ENCODE measurements at places on chromosomes 6 and 20.

DNA sequence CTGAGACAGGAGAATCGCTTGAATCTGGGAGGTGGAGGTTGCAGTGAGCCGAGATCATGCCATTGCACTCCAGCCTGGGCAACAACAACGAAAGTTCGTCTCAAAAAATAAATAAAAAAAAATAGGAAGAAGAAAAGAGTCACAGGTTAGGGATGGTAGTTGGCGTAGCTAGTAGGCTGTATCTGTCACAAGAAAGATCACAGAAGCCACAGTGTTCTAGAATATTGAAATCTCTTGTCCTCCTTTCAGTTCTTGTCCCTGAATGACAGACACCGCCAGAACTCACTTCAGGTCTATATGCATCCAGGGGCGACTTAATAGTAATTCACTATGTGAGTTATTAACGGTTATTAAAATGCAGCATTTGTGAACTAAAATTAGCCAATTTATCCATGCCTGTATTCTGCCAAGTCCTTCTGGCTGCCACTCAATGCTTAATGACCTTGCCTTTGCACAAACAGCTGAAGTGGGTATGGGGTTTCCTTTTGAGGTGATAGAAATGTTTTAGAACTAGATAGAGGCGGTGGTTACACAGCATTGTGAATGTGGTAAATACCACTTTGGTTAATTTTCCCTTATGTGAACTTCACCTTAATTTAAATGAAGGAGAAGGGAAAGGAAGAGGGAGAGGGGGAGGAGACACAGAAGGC, 41.3 kb upstream of the ZMYND8 start:
- no peak for DNase-seq

- no peak for DNase-seq
Observed at GRCh38 chr20:60035486-60035885, 77.3 kb downstream of the CDH26 start.

GRCh38 chr6:49909563-49909962, 43.2 kb upstream of the CRISP1 start:
- no peak for DNase-seq

DNA sequence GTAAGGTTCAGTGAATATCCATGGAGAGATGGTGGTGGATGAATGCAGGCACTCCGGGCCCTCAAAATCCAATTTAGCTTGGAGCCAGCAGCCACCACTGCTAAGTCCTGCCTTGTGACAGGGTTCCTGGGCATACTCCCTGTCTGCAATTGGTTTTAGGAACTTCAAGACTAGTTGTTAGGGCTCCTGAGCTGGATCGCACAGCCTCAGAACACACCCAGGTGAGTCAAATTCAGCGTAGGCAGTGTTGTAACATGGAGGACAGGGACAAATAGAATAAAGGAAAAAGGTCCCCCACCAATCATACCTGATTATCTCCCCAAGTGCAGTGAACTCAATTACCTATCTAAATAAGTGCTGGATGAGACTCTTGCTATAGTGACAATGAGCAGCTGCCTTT, 74.6 kb downstream of the PERP start:
- no peak for DNase-seq

DNA sequence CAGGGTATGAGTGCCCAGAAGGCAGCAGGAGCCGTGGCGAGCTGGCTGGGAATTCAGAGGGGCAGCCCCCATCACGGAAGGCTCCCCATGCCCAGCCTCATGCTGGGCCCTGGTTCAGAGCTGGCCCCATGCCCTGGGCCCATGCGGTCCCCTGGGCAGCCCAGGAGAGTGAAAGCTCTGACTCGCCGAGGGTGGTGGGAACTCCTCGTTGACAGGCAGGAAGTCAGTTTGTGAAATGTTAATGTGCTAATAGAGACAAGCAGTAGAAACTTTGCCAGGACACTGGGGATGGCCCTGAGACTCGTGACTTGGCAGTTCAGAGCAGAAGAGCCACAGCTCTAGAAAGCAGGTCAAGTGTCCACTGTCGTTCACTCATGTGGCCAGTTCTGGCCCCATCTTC, 353.0 kb downstream of the TAF4 start:
- no peak for DNase-seq

GRCh38 chr6:166655713-166656229, 28.7 kb upstream of the RPS6KA2 start:
- no peak for DNase-seq

DNA sequence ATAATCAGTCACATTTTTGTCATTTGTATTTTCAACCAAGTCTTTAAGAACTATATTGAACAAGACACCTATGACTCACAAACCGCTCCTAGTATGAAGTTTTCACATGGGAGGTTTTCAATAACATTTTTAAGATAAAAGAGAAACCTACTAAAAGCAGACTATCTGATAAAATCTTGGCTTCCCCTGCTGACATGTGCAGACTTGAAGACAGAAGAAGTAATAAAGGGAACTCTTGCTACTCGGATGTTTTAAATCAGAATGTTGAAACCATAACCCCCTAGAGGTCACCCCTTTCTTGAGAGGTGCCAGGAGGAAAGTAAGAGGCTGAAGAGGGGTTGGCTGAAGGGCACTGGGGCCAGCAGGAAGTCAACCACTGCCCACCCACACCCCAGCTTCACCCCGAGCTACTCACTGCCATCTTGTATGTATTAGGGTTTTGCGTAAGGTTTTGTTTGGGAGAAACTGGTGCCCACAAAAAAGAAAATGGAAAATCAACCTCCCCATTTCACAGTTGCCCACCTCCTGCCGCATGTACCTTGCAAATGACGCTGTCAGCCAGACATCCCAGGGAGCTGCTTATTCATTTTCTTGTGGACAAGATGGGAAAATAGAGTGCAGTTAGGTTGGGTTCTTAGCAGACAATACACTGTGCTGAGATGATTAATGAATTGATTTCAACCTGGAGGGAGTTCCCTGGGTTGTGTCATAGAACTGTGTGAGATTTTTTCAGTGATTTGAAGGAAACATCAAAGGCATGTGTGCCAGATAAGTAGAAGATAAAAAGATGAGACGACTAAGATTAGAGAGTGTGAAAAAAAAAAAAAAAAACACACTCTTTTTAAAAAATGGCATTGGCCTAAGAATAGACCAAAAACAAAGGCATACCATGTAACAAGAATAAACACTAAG, 83.2 kb upstream of the TAB2 start:
- peak; percentile 26 for DNase-seq

DNA sequence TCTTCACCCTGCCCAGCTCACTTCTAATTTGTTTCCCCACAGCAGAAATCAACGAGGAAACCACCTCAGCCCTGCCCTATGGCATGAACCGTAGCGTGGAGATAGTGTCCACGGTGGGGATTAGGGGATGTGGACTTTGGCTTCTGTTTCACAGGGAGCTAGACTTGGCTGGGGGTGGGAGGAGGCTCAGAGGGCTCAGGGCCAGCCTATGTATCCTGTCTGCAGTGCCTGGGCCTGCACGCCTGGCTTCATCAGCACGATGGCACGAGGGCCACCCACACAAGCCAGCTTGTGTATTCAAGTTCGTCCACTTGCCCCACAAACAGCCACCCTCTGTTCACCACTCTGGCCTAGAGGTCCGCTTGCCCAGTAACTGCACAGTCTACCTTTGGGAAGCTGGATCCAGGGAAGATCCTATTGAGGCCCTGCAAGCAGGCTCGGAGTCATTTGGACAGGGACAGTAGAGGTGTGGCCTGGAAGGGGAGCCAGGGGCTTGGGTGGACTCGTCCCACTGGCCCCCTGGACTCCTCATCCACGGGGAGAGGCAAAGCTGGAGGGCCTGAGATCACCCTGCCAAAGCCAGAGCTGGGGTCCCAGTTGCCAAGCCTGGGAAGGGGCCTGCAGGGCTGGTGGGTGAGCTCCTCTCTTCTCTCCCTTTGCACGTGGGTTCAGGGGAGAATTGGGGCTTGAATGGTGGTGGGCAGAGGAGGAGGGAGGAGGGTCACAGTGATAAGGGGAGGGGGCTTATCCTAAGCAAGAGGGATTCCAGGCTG, 38.0 kb upstream of the FAM83D start:
- no peak for DNase-seq

DNA sequence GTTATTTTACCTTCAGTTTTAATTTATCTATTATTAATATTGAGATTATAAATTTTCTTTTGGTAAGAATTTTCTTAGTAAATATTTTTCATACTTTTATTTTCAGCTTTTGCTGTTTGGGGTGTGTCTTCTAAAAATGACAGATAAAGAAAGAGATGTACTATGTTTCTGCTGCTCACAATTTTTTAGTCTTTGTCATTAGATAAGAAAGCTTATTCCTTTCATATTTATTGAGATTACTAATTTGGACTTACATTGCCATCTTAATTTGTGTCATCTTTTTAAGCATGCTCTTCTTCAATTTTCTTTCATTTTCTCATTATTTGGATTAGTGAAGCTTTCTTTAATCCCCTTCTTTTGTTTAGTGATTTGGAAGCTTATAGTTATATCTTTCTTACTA, 13.6 kb upstream of the PHACTR2 start:
- no peak for DNase-seq

GRCh38 chr6:79005497-79005896, 72.6 kb downstream of the PHIP start:
- no peak for DNase-seq

DNA sequence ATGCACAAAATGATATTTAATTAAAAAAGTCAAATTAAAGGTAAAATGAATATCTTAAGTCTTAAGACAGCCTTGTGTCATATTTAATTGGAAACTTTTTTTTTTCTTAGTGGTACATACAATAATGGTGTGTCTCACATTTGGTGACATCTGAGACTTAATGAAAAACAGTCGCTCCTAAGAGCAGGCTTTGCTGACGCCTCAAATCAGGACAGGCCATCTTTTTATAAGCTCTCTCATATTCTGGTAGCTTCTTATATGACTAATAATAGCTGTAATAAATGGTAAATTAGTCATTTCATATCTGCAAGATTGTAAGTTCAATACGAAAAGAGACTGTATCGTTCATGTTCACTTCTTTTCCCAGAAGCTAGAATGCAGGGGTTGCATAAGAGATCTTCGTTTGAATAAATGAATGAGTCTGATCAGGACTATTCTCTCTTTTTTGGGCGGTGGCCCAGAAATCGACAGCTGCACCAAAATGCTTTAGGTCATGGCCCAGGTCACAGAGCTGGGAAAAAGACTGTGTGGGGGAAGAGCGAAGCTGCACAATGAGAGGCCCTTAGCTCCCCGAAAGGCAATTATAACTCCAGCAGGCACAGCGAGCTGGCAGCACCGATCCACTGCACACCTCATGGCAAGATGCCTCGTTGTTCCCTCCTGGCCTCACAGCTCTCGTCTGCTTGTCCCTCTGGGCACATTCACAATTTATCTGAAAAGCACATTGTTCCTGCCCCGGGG, 69.4 kb downstream of the NRN1 start:
- DNase-seq: no peak

- DNase-seq: no peak
Observed at GRCh38 chr20:16608277-16608650, 35.0 kb upstream of the KIF16B start.

DNA sequence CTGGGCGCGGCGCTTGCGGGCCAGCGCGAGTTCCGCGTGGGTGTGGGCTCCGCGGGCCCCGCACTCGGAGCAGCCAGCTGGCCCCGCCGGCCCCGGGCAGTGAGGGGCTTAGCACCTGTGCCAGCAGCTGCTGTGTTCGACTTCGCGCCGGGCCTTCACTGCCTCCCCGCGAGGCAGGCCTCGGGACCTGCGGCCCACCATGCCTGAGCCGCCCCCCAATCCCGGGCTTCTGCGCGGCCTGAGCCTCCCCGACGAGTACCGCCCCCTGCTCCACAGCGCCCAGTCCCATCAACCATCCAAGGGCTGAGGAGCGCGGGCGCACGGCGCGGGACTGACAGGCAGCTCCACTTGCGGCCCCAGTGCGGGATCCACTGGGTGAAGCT, 36.2 kb downstream of the RIOK1 start:
- no peak for DNase-seq

DNA sequence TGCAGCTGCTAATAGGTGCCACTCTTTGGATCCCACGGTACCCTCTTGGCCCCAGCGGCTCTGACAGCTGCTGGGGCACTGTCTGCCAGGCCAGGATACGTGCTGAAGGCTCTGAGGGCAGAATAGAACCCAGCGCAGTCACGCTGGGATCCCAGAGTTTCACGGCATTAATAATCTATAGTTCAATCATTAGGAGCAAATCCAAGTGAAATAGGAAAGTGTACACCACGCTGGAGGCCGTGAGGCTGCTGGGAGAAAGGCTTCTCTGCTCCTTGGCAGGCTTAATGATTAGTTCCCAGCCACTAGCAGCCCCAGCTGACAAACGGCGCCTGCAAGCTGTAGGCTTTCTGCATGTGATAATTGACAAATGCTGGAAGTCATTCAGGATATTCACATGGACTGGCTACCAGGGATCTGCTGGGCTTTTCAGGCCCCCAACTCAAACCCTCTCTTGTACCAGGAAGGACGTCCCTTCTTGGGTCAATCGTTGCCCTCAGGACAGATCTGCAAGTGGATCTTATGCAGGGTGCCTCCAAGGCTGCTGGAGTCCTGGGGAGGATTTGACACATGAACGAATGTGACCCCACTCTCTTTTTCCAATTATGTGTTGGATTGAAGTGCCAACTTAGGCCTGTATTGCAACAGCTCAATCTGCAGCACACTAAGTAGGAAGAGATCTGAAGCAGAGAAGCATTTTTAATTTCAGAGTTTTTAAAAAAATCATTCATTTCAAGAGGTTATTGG, 50.1 kb upstream of the INSM1 start:
- no peak for DNase-seq

DNA sequence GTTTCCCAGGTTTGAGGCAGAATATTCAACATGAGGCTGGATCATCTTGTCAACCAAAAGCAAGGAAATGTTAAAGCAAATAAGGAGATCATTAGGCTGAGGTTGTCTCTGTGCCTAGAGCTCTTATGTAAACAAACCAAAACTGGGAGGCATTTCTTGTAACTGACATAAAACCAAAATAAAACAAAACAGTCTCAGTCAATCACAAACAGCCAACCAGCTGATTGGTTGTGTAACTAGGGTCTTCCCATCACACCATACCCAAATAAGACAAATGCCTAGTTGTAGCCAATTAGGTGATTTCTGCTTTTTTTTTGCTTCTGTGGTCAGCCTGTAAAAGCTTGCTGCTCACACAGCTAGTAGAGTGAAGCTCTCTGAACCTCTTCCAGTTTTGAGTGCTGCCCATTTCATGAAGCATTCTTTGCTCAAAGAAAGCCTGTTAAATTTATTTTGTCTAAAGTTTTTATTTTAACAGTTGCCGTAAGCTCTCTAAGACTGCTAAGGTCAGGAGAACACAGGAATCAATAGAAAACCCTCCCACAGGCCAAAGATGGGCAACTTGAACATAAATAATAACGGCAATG, 8.9 kb upstream of the FITM2 start:
- DNase-seq: no peak

DNA sequence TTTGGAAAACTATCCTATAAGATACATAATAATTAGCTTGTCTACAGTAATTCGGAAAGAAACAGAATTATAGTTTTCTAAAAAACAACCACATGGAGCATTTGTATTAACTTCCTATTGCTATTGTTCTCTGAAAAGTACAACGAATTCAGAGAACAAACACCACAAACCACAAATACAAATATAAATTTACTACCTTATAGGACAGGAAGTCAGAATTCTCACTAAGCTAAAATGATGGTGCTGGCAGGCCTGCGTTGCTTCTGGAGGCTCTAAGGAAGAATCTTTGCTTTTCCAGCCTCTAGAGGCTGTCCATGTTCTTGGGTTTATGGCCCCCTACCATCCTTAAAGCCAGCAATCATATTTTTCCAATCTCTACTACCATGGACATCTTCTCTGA, 173.6 kb upstream of the TCF21 start:
- DNase-seq: no peak

Measured in HTR-8/SVneo (cell line).